A172 (cell line): ENCODE measurements at places on chromosomes 4 and X. TPM values are rescaled to one million over a fixed set of nuclear protein-coding genes. Genes with fewer than 3 reads are reported as not detected.

GRCh38 chrX:11750046-11750445, 8.0 kb upstream of the MSL3 start:
- DNase-seq, result no peak

The ADGRG2 gene
- total RNA-seq, result 5.8 and 6.5 TPM in 2 replicates

DNA sequence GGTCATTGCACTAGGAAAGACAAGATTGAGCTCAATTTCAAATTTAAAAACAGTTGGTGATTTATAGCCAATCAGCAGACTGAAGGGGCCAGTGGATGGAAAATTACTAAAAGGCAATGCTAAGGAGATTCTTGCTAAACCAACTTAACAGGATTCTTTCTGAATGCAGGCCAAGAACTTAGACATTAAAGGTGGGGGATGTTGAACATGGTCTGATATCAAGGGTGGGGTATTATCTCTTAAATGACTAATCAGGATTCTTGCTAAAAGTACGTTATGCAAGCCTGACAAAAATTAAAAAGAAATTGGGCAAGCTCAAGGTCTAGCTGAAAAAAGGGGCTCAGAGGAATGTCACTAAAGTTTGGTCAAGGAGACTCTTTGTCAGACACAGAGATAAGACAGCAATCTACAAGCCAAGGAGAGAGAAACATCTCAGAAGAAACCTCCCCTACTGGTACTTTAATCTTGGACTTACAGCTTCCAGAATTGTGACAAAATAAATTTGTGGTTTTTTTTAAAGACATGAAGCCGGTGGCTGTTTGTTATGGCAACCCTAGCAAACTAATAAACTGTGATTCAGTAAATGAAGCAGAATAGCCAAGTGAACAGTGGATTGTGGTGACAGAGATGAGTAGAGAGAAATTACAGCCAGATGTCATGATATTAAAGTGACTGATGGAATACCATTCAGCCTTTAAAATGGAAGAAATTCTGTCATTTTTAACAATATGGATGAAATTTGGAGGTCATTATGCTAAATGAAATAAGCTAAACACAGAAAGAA, 120.3 kb upstream of the KLHL4 start:
- no peak for DNase-seq

DNA sequence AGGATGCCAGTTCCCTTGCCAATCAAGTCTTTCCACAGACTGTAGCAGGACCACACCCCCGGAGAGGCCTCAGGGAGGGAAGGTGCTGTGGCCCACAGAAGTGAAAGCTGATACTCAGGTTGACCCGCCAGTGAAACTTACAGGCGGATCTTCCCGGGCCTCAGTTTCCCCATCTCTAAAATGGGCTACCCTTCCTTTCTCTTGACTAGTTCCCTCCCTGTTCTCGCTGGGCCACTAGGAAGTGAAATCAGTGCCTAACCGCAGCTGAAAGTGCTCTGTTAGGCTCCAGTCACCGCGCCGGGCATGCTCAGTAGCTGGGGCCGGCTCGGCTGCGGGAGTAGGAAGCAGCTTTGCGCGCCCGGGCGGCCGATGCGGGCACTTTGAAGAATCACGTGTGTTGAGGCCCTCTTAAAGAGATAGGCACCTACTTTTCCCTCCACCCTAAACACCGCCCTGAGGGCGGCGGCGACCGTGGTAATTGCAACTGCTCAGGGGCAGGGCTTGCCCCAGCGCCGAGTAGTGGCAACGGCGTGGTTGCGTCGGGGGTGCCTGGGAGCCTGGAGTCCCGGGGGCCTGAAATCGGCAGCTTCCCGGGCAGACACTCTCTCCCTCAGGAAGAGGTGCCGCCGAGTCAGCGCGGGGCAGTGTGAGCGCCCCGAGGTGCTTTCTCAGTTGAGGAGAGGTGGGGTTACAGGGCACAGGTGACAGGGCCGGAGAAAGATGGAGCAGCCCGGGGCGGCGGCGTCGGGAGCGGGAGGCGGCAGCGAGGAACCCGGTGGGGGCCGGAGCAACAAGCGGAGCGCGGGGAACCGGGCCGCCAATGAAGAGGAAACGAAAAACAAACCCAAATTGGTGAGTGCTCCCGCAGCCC, at the start of gene DIAPH2:
DIAPH2 (plus strand) TSS at position 504 of the 871 bp plus-strand sequence.
- peak; percentile 46 for DNase-seq

GRCh38 chr4:5662555-5662954, 45.8 kb downstream of the EVC2 start:
- DNase-seq, result no peak

DNA sequence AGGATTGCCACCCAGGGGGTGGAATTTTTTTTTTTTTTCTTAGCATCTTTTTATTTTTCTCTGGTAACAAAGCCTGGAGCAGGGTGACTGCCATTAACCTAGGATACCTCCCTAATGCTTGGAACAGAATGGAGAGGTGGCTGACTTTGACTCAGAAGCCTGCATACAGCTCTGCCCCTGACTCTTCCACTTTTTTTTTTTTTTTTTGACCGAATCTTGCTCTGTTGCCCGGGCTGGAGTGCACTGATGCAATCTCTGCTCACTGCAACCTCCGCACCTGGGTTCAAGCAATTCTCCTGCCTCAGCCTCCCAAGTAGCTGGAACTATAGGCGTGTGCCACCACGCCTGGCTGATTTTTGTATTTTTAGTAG, 341 bp upstream of the SLC2A9 start:
- no peak for DNase-seq

The RNF113A gene
- total RNA-seq, result 6.6 and 7.8 TPM in 2 replicates

DNA sequence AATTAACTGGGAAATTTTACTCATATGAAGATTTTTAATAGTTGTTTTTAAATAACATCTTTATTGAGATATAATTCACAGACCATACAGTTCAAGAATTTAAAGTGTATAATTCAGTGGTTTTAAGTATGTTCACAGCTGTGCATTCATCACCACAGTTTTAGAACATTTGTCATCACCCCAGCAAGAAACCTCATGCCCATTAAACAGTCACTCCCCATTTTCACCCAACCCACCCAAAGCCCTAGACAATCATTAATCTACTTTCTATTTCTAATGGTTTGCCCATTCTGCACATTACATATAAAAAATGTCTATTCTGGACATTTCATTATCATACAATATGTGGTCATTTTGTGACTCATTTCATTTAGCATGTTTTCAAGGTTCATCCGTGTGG, 2.8 kb downstream of the UPRT start:
- DNase-seq, result no peak

DNA sequence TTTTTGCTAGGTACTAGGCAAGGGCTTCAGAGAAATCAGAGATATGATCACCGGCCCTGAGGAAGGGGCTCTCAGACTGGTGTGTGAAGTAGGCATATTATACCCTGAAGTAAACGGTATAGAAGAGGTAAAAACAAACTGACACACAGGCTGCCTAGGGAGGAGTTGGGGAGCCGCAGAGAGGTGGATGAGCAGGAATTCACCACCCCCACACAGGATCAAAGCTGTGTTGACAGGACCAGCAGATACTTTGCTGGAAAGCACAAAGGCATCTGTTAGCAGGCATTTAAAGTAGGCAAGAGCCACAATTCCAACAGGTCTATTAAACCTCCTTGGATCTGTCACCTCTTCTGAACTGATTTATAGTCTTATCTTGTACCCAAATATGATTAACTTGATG, 71.8 kb upstream of the GPR34 start:
- no peak for DNase-seq

DNA sequence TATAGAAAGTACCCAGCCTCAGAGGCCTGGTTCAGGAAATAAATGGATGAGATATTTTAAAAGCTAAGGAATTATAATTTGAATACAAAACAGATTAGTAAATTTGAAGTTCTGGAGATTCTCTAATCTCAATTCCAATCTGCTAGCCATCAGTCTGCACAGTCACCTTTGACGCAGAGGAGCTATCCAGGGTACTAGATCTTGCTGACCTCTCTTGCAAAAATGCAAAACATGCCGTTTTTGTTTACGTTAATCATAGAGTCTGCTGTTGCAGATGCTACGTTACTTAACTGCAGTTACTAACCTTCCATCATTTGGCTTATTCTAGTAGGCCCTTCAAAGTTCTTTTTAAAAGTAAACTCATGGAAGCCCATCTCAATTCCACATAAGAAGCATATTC, 10.4 kb downstream of the CCSER1 start:
- peak; percentile 51 for DNase-seq

The AKAP14 gene
- total RNA-seq, result not detected in 2 replicates

- peak; percentile 0 for DNase-seq
These were observed 132.2 kb upstream of the C1QTNF7 start for GRCh38 chr4:15295421-15296162.

- DNase-seq, result no peak
These were observed 21.1 kb downstream of the HOPX start for GRCh38 chr4:56659946-56660345.

DNA sequence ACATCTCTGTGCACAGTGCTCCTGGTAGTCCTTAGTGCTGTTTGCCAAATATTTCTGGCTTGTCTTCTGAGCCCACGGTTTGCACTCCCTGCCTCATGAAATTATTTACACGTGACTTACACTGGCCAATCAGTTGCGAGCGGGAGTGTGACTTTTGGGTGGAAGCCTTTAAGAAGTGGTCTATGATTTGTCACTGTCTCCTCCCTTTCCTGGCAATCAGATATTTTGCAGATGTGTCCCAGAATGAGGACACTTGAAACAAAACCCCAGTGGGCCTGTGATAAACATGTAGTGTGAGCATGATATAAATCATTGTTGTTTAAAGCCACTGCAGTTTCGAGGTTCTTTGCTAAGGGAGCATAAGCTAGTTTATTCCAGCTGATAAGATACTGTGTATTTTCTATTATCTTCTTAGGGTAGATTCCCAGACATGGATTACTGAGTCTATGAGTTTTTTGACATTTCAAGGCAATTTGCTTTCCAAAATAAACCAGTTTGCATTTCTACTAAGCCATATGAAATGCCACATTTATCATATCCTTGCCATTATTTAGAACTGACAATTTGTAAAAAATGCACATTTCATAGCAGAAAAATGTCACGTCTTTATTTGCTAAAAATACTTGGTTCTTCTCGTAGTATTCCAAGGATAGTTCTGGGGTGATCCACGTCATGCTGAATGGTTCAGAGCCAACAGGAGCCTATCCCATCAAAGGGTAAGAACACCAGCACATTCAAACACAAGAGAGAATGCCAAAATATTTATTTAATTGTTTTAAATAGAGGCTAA, 12.0 kb downstream of the BST1 start:
- DNase-seq, result no peak

DNA sequence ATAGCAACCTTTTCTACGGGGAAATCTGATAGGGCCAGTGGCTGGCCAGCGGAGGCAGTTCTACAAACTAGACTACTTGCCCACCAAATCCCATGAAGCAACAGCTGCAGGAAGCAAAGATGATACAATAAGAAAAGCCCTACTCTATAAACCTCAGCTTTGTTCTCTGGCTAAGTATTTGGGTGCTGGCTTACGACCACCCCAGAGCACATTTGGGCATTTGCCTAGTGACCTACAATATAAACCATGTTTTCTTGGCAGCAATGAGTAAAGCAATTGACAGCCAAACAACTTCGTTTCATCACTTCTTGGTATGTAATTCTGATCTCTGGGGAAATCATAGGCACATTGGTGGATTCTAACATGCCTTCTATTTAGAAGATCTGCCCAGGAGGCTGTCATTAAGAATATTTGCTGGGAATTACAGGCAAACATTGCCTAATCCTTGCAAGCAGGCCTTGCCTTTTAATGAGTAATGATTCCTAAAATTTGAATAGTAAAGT, 7.5 kb upstream of the LHFPL1 start:
- DNase-seq, result no peak

The FHDC1 gene
- 0.40 and 0.62 TPM in 2 replicates for total RNA-seq

GRCh38 chr4:176343286-176343685, 23.5 kb downstream of the SPCS3 start:
- no peak for DNase-seq

DNA sequence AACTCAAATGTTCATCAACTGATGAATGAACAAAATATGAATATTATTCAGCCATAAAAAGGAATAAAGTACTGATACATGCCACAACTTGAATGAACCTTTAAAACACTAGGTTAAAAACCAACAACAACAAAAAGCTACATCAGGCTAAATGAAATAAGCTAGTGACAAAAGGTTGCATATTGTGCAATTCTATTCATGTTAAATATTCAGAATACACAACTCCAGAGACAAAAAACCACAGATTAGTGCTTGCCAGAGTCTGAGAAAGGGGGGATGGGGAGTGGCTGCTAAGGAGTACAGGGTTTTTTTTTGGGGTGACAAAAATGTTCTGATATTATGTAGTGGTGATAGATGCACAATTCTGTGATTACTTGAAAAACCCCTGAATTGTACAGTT, 58.5 kb downstream of the HAUS3 start:
- DNase-seq, result no peak

DNA sequence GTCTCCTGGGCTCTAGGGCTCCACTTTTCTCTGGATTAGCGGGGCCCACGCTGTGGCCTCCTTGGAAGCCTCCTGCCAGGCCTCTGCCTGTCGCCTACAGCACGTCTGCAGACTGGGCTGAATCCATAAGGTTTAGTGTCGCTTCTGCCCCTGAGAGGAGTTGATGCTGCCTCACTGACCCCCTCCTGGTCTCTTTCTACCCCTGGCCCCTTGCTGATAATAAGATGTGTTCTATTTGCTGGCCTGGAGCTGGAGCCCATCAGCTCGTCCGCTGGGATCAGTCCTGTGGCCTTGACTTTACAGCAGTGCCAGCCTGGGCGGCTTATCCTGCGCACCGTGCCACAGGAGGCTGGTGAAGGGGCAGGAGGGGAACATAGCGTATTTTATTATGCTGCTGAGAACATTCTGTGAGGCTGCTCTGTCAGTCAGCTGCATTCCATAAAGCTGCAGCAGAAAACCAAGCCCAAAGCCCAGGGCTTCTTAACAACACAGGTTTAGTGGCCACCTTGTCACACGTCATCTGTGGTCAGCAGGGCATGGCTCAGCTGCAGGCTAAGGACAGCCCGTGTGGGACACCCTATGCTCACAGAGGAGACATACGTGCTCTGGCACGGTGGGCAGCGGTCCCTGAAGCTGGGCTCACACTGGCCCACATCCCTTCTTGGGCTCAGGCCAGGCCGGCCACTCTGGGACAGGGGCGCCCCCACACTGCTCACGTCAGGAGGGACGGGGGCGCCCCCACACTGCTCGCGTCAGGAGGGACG, 29.3 kb upstream of the HGFAC start:
- DNase-seq, result no peak

DNA sequence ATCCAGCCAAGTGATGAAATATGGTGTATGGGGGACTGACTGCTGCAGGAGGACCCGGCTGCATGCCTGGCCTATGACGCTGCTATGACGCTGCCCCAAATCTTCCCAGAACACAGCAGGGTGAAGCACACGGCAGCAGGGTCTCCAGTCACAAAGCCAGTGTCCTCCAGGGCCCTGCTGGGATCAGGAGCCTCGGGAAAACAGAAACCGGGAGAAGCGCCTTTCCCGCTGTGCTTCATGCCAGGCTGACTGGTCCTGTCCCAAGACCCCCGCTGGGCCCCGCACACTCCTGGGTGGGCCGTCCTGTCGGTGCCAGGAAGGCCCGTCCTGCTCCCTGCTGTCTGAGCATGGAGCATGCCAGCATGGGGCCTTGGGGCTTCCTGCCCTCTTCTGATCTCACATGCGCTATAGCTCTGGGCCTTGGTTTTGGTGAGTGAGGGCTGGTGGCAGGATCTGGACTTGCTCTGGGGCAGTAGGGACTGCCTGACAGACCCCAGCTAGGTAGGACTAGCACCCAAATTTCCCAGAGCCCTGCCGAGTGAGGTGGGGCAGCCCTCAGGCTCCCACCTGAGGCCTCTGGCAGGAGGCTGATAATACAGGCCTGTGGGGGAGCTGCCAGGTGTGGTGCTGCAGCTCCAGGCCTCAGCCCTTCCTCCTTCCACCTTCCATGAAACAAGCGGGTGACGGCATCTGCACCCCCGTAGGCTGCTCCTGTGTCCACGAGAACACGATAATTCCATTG, 64.0 kb downstream of the ACOX3 start:
- DNase-seq, result no peak

The TCP11X2 gene
- total RNA-seq, result not detected in 2 replicates

The UCHL1 gene
- 2,111 and 2,441 TPM in 2 replicates for total RNA-seq

The MAGEA9B gene
- not detected in 2 replicates for total RNA-seq
